ENCODE measurements at places on chromosomes 1 and 21.

DNA sequence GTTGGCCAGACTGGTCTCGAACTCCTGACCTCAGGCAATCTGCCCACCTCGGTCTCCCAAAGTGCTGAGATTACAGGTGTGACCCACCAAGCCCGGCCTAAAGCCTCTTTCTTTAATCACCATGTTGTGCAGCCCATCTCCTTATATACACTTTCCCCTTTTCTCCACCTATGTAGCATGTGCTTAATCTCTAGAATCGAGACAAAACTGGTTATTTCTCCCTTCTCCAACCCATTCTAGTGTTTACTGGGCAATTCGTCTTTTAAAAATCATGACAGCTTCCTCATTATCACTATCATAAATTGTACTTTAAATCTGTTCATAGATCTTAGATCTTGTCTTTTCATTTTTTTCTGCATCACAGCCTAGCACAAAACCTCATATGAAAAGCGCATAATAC lies 285.7 kb downstream of the PDE4B start:
- no peak for DNase-seq

GRCh38 chr1:14698314-14698713 lies 99.8 kb downstream of the KAZN start:
- DNase-seq: no peak

GRCh38 chr1:100785470-100786052 lies 66.0 kb downstream of the VCAM1 start:
- no peak for DNase-seq

DNA sequence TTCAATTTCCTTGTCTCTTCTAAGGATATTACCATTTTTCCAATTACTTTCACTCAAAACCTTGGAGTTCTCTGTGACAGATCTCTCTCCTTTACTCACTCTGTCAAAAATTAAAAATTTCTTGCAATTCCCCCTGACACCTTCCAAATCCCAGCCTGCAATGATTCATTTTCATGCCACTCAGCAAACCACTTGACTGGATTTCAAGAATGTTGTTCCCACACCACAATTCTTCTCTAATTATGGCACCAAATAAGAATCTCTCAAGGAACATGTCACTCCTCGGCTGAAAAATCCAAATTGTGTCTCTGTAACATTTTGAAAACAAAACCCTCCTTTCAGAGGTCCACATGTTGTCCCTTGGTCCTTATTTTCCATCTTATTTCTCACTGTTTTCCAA lies 438.9 kb upstream of the ZP4 start:
- no peak for DNase-seq

DNA sequence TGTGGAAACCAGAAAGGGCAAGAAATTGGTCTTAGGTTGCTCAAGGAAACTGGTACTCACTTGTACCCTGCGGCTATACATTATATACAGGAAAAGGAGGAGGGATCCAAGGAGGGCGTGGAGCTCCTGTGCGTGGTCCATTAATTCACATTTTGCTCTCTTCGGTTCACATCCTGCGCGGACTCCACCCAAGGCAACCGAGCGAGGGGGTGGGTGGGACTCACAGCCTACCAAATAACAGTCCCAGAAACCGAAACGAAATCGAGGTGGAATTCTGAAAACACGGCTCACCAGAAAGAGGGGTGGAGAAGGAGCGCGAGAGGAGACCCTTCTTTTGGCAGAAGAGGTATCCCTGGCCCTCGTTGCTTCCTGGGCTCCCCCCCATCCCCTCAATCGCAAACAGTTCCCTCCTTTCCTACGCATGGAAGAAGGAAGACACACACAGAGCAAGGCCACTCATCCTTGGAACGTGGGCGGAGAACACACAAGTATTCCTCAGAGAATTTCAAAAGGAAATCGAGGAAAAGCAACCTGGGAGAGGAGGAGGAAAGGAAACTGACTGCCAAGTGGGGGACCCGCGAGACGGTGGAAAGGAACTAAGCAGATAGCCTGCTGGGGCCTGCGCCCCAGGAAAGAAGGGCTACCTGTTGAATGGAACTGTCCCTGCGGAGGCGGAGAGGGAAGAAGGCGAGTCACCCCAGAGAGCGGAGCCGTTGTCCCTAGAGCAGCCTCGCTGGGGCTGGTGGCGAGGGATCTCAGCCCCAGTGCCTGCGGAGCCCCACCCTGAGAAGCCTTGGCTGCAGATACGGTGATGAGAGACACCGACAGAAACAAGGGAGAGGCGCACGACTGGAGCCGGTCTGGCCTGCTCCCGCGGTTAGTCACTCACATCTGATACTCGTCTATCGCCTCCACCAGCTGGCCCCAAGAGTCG lies 705 bp downstream of the AIDA start:
- DNase-seq: peak; percentile 83

DNA sequence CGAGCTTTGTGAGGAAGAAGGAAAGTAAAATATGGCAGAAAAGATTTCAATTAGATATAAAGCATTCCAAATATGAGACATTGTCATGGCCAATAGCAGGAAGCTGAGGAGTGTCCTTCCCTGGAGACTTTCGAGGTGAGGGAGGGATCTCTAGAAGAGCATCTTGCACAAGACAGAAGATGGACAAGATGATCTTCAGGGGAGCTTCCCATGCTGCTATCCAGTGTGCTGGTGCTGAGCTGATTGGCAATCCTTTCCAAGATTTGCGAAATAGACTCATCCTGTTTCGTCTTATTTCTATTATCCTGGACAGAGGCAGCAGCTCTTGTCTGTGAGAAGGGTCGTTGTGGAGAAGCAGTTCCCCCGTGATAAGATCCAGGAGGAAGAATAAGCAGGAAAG lies 342.0 kb upstream of the CAMK1G start:
- no peak for DNase-seq

DNA sequence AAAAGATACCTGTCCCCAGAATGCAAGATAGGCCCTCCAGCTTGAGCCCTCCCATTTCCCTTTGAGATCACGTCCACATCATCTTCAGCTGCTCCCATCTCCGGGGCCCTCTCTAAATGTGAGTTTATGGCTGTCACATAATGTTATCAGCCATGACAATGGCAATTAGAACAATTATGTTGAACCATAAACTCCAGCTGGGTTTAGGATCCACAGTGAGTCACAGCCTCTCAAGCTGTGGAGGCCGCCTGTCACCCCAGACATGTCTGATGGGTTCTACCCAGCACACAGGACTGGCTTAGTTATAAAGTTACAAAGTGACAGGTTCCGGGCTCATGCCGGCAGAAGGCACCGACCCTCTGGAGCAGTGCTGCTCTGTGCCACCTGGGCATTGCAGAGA lies 597.3 kb downstream of the PTPRU start:
- DNase-seq: no peak

DNA sequence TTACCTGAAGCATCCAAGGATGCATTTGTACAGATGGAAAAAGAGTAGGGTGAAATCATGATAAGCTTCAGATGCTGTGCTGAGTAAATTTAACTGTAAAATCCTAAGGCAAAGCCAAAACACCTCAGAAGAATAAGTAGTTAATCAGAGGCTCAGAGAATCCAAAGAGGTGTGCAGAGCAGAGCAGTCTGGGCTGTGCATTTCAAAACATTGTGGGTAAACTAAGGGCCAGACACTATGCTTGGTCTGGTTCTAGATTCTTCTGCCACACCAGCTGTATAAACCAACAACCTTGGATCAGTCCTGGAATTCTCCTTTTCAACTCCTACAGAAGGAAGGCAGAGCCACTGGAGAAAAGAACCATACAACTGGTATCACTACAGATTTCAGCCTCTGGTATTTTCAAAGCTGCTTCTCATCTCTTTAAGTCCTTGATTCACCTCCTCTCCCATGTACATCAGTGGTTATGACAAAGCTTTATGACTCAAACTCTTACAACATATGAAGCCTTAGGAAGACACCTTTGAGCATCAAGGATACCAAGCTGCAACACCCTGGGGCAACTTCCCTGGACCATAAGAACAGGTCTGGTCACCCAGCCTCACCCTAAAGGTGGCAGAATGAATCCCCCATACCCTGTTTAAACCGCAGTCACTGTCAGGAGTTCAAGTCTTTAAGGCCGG lies 11.6 kb upstream of the HIPK1 start:
- no peak for DNase-seq

DNA sequence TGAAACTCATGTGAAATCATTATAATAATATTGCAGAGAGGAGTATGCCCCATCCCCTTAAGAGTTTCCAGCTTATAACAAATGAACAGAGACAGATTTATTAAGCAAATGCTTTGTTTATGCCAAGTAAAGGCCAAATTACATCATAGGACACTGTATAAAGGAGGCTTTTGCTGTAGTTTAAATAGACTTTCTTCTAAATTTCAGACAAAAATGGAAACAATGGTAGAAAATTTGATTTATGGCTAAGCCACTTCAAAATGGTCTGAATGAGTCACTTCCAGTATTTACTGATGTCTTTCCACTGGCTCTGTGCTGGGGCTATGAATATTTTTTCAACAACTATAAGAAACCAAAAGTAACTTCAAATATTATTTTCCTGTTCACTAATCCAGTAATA lies 81.1 kb upstream of the ST6GALNAC5 start:
- no peak for DNase-seq

DNA sequence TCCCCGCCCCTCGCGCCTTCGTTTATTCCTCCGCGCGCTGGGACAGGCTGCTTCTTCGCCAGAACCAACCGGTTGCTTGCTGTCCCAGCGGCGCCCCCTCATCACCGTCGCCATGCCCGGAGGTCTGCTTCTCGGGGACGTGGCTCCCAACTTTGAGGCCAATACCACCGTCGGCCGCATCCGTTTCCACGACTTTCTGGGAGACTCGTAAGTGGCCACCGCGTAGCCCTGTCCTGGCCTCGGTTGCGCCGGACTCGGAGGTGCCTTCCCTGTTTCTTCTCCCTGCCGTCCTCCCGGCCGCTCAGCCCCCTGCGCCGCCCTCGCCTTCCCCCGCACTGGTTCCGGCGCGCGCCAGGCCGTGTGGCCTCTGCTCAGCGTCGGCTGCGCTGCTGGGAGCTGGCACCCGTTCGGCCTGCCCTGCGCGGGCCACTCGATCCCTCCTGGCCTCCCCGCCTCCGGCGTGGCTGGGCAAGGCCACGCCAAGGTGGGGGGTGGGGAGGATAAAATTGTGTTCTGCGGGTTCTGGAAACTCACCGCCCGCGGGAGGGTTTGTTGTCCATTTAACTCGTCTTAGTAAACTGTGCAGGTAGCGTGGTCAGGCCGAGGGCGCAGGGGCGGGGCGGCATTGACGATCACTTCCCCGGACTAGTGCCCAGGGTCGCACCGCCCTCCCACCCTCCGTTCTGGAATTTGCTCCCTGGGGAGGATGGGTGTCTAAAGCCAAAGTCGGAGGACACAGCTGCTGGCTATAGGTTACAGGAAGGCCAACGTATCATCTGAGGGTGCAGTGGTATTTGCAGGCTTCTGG lies at the start of gene PRDX6:
TSS of gene PRDX6 (plus strand) at position 50 of the 808 bp plus-strand sequence. CDS start at position 113, 63 bp downstream.
- no peak for DNase-seq

- no peak for DNase-seq
These were observed 48.5 kb downstream of the BRINP3 start for GRCh38 chr1:190429141-190429540.

GRCh38 chr1:178650934-178651511 lies 74.0 kb upstream of the RALGPS2 start:
- no peak for DNase-seq

DNA sequence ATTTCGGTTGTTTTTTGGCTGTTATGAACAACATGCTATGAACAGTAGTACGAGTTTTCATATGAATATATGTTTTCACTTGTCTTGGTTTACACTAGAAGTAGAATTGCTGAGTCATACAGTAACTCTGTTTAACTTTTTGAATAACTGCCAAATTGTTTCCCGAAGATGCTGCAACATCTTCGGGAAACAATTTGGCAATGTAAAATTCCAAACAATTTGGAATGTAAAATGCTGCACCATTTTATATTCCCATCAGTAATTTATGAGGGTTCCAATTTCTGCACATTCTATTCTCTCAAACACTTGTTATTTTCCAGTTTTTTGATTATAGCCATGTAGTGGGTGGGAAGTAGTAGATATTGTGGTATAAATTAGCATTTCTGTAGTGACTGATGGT lies 11.6 kb downstream of the PCBP3 start:
- no peak for DNase-seq

- no peak for DNase-seq
These were observed 96.7 kb downstream of the ESRRG start for GRCh38 chr1:216626394-216627067.

DNA sequence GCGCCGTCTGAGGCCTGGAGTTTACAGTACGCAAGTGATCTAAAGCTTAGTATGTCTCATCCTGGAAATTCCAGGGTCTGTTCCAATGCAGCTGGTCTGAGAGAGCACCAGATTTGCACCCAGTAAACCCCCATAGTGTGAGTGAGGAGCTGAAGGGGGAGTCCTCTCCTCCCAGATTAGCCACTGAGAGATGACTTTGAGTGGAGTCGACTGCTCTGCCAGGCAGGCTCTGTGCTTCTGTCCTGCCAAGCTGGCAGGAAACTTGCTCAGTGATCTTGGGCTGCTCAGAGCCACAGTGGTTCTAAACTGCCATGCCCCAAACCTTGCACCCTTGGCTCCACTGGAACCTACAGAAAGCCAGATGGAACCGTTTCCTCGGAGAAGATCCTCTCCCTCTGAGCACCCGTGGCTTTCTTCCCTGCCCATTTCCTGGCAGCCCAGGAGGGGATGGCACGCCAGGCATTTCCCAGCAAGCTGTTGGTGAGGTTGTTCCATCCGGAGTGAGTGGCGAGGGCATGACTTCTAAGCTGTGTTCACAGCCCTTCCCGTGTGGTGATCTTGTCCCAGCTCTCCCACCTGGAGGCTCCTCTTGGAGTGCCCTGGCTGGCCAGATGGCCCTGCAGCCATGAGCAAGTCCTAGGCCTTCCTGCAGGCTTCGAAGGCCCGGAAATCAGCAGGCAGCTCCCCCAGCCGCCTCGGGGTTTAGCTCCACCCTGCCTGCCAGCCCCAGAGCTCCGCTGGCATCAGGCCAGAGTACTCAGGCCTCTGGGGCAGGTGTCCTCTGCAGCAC lies 125.9 kb upstream of the VAMP3 start:
- no peak for DNase-seq
